ENCODE measurements at places on chromosomes 11 and 22.

GRCh38 chr22:22743128-22743760 is 98.8 kb downstream of the GGTLC2 start:
- no peak for DNase-seq

GRCh38 chr11:123073343-123074057 is 11.6 kb upstream of the HSPA8 start:
- no peak for DNase-seq

DNA sequence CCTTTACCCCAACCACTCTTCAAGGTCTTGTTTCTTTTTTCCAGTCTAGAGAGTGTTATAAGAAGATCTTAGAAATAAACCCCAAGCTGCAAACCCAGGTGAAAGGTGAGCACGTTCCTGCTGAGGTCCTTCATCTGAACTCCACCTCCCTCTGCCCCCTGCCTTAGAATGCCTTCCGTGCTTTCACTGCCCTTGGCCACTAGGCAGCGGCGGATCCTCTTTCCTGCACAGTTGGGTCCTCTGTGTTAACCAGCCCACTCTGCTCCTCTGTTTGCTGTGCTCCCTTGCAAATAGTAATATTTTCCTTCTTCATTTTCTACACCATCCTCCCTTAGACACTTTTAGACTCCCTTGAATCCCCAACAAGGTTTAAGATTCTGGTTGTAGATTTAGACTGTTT is 24.3 kb downstream of the TTC12 start:
- DNase-seq = no peak

GRCh38 chr11:94754335-94754734 is 13.8 kb upstream of the AMOTL1 start:
- DNase-seq = no peak

- no peak for DNase-seq
Observed at GRCh38 chr11:107669191-107669740, 42.6 kb downstream of the SLN start.

DNA sequence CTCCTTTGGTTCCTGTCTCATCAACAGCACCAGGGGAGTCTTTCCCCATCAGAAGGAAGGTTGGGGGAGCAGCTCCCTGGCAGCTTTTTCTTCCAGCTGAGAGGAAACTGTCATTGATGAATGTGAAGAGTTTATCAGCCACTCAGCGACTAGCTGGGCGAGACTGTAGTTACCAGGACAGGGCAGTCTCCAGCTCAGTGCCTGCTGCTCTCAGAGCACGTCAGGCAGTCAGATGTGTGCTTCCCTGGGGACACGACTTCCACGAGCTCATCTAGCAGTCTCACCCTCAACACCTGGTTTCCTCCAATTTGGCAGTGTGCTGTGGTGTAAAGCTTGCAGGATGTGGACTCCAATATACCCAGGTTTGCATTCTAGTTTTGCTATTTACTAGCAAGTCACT is 12.5 kb upstream of the C1QTNF4 start:
- DNase-seq = no peak

GRCh38 chr11:10993640-10994039 is 135.8 kb upstream of the ZBED5 start:
- no peak for DNase-seq

GRCh38 chr11:100863080-100863581 is 176.0 kb downstream of the ARHGAP42 start:
- no peak for DNase-seq

GRCh38 chr11:5736396-5736795 is at the start of gene OR56B1:
Gene OR56B1, plus strand, starts transcription at chr11:5736448. Its CDS starts 69 bp downstream, at chr11:5736517.
- DNase-seq = no peak

- no peak for DNase-seq
Observed at GRCh38 chr11:27058456-27058855, 17.8 kb downstream of the BBOX1 start.

DNA sequence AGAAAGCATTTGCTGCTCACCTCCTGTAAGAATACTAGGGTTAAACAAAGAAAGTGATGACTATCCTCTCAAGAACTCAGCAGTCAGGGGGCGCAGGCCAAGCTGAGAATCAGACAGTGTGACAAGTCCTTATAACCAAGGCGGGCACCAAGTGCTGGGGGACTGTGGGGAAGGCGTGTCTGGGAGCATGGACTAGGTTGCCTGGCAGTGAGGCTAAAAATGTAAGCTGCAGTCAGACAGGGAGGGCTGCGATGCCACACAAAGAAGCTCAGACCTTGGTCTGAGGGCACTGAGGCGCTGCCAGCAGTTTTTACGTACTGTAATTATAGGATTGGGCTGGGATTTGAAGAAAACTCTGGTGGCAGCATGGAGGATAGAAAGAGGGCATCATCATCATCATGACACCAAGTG is 73.7 kb downstream of the FLI1 start:
- DNase-seq = no peak

- DNase-seq = no peak
Observed at GRCh38 chr11:92697461-92698312, 271.8 kb upstream of the MTNR1B start.

DNA sequence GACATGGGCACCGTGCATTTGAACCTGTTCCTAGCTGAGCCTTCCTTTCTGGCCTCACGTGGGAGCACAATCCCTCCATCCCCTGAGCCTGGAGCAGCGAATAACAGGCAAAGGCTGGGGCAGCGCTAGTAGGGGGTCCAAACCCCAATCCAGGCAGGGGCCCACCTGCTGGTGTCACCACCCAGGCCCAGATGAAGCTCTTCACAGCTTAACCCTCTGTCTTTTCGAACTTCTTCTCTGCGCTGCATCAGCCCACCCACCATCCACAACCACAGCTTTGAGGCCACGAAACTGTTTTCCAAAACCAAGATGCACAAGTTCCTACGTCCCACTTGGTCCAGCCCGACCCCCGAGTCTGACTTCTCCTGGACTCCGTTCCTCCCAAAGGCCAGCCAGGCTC is 11.5 kb downstream of the KCNC1 start:
- DNase-seq = no peak

GRCh38 chr22:22410121-22410520 is 98.4 kb downstream of the ZNF280B start:
- DNase-seq = peak; percentile 2

GRCh38 chr11:34809191-34810106 is 106.7 kb downstream of the APIP start:
- no peak for DNase-seq

- DNase-seq = peak; percentile 72
Observed at GRCh38 chr22:20238901-20239675, 29.0 kb downstream of the RTN4R start.

DNA sequence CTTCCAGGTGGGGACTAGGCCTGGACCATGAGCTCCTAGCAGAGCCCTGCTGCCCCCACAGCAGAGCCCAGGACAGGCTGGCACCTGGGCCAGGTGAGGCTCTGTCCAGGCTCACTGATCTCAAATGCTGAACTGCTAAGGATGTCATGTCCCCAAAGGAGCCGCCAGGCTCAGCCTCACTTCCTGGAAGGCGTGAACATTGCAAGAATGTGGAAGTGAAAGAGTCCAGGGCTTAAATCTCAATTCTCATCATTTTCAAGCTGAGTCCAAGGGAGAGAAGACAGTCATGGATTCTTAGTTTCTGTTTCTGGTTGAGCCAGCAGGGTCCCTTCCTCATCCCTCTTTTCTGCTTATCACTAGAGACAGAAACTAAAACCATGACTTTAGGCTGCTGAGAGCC is 5.0 kb downstream of the ASCL2 start:
- no peak for DNase-seq

- DNase-seq = no peak
Observed at GRCh38 chr22:19110064-19110458, 12.2 kb downstream of the DGCR2 start.

DNA sequence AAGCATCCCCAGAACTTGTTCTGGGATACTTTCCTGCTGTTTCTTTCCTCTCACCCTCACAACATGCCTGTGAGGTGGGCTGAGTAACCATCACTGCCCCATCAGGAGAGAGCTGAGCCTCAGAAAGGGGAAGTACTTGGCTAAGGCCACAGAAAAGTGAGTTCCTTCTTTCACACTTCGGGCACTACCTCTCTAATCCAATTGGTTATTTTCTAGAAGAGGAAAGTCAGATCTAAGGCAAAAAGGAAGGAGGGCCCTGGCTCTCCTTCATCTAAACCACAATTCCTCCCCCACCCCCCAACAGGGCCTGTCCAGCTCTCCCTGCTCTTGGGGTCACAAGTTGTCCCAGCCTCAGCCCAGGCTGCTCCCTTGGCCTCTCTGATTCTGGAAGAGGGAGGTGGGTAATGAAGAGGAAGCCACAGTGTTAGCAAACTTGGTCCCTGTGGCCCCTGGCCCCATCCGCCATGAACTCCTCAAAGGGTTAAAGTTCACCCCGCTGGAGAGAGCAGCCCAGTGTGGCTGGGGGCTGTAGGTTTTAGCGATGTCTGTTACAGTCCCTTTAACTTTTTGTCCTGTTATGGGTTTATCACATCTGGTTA is 34.0 kb downstream of the SLC22A12 start:
- no peak for DNase-seq

- DNase-seq = no peak
Observed at GRCh38 chr11:75147191-75147874, 3.6 kb upstream of the SLCO2B1 start.

DNA sequence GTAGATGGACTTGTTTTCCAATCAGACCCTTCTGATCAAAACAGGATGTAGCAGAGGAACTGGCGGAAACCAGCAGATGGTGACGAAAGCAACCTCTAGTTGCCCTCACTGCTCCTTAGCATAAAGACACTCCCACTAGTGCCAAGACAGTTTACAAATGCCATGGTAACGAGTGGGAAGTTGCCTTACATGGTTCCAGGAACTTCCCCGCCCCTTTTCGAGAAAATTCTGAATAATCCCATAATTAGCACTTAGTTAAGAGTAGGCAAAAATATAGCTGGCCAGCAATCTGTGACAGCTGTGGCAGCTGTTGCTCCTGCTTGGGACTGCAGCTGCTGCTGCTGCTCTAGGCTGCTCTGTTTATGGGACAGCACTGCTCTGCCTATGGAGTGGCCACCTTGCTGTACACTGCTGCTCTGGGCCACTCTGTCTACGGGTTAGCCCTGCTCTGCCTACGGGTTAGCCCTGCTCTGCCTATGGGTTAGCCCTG is 33.4 kb upstream of the SORL1 start:
- DNase-seq = no peak

DNA sequence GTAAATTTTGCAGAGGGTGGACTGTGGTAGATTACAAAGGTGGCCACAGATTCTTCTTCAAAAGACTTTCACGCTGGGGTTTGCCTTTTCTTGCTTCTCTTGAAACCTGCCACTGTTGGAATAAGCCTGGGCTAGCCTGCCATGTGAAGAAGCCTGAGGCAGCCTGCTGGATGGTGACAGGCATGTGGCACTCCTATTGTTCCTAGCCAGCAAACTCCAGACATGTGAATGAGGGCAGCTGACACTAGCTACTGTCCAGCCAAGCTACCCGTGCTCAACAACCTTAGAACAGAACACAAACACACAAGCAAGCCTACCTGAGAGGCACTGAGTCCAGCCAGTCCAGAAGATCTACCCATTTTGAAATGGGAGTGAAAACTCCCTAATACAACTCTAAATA is 322.7 kb upstream of the LARGE1 start:
- no peak for DNase-seq

DNA sequence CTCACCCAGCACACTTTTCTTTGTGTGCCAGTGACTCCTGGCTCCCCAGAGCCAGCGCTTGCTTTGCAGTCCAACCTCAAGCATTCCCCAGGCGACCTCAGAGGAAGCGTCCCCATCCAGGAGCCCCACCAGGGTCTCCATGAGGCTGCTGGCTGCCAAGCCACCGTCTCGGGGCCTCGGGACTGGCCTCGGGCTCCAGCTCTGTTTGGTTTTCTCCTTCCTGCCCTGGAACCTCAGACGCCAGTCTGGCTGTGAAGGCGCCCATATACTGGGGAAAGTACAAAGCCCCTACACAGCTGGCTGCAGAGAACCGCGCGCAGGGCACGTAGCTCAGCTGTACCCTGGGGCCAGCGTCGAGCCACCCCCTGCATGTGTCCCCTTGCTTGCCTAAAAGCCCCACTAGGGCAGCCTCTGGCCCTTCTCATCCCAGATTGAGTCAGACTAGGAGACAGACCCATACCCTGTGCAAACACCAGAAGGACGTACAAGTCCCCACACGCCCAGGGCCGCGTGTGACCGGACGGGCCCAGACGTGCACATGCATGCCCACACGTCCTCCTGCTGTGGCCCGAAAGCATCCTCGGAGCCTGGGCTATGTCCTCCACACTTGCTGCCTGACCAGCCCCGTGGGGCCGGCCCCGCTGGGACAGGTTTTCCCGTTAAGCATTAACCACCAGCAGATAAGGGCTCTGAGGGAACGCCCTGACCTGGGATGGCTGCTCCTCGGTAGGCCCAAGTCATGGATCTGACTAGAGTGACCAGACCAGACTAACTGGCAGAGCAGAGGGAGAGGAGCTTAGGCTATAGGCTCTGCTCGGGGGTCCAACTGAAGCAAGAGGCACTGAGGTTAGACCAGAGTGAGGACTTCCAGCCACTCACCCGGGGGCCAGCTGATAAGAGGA is 4.2 kb upstream of the SYT8 start:
- no peak for DNase-seq

- no peak for DNase-seq
Observed at GRCh38 chr11:60594998-60595642, 79.9 kb downstream of the MS4A13 start.

DNA sequence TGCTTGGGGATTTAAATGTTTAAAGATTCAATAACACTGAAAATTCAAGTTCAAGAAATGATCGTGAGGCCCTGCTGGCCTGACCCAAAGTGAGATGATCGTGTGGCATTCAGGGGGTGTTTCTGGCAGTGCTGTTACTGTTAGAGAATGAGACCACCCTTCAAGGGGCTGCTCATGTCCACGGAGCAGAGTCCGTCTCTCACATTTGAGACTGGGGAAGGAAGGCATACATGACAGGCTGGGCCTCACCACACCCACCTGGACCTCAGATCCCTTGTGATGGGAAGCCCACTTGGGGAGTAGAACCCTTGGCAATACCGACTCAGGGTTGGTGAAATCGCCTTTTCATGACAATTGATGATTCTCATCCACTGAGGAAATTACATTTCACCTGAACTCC is 16.1 kb upstream of the NRIP3 start:
- no peak for DNase-seq

- DNase-seq = no peak
Observed at GRCh38 chr11:82533628-82534327, 199.9 kb downstream of the FAM181B start.

DNA sequence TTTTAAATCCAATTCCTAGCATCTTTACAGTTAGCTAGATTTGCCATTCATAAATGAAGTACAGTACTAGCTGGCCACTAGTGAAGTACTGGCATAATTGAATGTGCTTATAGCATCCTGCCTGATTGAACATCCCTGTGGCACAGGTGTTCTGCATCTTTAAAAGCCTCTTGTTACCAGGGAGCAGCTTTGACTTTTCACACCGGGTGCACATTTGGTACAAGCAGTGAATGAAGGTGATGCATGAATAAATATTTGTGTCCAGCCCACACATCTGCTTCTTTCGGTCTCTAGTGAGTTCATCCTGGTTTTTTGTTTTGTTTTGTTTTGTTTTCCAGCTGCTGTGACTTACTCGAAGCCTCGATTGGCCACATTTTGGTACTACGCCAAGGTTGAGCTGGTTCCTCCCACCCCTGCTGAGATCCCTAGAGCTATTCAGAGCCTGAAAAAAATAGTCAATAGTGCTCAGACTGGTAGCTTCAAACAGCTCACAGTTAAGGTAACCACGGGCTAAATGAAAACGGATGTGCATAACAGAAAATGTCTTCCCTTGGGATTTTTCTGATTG is 5.3 kb downstream of the ATP5MG start:
- no peak for DNase-seq

- DNase-seq = no peak
Observed at GRCh38 chr11:72529068-72529467, 94.7 kb upstream of the CLPB start.

GRCh38 chr11:21768388-21768787 is 424.5 kb upstream of the ANO5 start:
- DNase-seq = no peak

All from anterior cingulate cortex (tissue), 58 donors.